Suppressor macrophage (primary cell): ENCODE measurements at places on chromosomes 3 and 15.

GRCh38 chr3:30098653-30099455 lies 507.5 kb upstream of the TGFBR2 start:
- DNase-seq: peak; percentile 14

GRCh38 chr3:169835533-169835932 lies 22.8 kb upstream of the LRRC34 start:
- DNase-seq: no peak

- DNase-seq: no peak
Observed at GRCh38 chr3:48678056-48678455, 7.7 kb downstream of the NCKIPSD start.

GRCh38 chr15:70852501-70853317 lies 1.2 kb downstream of the LARP6 start:
- no peak for DNase-seq

DNA sequence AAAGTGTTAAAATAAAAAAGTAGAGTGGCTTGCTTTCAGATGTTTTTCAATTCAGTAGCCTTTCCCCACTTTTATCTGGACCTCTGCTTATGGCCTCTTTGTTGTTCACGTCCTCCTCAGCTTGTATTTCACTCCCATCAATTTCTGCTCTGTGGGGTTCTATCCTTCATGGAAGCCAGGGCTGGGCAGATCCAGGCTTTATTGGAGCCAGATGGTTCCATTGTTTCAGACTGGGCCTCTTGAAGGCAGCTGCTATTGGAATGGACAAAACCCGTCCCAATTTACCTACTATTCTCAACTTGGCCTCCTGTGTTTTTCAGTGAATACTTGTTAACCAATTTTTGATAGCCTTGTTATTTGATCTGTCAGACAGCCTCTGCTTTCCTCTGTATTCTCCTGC lies 10.9 kb upstream of the AADACL2 start:
- DNase-seq: no peak

DNA sequence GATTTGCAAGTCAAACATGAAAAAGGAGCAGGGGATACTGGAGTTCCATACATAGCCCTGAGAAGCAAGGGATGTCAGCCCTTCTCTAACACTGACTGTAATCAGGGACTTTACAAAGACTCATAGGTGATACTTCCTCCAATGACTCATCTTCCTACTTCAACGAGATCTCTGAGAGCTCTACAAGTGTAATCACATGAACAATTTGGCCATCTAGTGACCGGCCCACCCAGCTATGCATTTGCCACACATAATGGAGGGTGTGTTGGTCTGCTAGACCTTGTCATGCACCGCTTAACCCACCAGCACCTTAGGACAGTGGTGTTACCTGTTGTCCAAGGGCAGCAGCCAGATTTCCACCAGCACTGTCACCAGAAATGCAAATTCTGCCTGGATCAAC lies 75.3 kb downstream of the NCEH1 start:
- DNase-seq: peak; percentile 52

- DNase-seq: peak; percentile 92
Observed at GRCh38 chr15:64905119-64905831, 6.4 kb upstream of the ANKDD1A start.

DNA sequence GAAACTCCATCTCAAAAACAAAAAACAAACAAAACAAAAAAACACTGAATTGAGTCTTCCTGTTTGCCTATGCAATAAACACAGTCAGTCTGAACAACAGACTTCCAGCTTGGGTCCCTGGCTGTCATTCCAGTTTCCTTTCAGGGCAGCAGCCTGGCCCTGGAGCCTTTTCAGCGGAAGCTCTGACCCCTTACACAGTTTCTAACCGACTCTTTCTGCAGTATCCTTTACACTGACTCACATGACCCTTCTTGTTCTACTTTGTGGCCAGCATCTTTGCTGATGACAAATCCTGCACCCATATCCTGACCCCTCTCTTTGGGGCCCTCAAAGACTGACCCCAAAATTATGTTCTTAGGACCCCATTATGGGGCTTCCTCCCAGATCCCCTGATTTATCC lies 38.3 kb upstream of the INO80 start:
- no peak for DNase-seq

GRCh38 chr3:72012363-72012762 lies 227.4 kb upstream of the PROK2 start:
- no peak for DNase-seq
